ENCODE measurements at places on chromosomes 12 and 14. TPM values are rescaled to one million over a fixed set of nuclear protein-coding genes. Genes with fewer than 3 reads are reported as not detected.
A peak's percentile ranks its signal among the peaks of the same experiment; 100 is the strongest.

The BRI3BP gene
- 5.0 TPM for total RNA-seq

The EML5 gene
- total RNA-seq: 0.38 TPM

The GLT8D2 gene
- total RNA-seq: 9.5 TPM

The TAS2R19 gene
- 3.2 TPM for total RNA-seq

The CD69 gene
- total RNA-seq: 22.5 TPM

The TRMT61A gene
- 14.4 TPM for total RNA-seq

The MYO1H gene
- not detected for total RNA-seq

GRCh38 chr12:65609359-65609771, 214.9 kb upstream of the HMGA2 start:
- no peak for DNase-seq

- DNase-seq: no peak
These were observed 98.7 kb downstream of the ERGIC2 start for GRCh38 chr12:29282031-29282816.

GRCh38 chr12:79634957-79635471, 55.8 kb downstream of the PAWR start:
- DNase-seq: no peak

GRCh38 chr12:49916129-49916919, 12.6 kb upstream of the FAIM2 start:
- no peak for DNase-seq

GRCh38 chr12:47896633-47897032, 8.2 kb downstream of the VDR start:
- no peak for DNase-seq

- no peak for DNase-seq
These were observed 108.8 kb upstream of the PCED1B start for GRCh38 chr12:46970636-46971035.

- no peak for DNase-seq
These were observed 1721.5 kb upstream of the SEL1L start for GRCh38 chr14:83255015-83255726.

DNA sequence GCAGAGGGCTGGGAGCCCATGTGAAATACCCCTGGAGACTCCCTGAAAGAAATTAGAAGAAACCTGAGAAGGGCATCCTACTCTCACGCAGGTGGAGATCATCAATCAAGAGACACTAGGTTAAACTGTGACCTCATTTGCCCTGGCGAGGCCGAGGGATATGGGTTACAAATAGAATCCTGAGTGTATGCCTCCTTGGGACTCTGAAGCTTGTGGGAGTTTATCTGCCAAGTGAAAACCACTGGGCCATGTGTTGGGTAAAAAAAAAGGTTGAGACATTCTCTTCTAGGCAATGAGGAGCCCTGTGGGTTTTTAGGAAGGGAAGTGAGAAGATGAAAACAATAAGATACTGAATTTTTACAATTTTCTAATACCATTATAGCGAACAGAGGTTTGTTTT, 160.7 kb upstream of the ARID2 start:
- no peak for DNase-seq

GRCh38 chr12:73452672-73453469, 1084.8 kb upstream of the ATXN7L3B start:
- DNase-seq: no peak

- DNase-seq: no peak
These were observed 150.1 kb downstream of the NTF3 start for GRCh38 chr12:5582018-5582417.

DNA sequence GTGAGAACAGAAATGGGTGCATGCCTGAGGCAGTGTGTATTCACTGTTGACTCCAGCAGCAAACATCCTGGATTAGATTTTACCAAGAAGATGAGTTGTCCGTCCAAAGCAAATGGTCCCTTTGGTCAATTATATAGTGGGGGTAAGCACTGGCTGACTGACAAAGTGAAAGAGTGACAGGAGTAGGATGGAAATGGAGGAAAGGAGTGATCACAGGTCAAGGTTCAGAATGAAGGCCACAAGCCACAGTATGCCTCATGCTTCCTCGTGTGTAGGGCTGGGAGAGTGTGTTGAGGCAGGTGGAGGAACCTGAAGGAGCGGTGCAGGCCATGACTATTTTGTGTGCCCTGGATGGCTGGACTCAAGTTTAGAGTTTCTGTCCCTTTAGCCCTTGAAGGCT, 14.3 kb downstream of the DHRS2 start:
- DNase-seq: no peak

DNA sequence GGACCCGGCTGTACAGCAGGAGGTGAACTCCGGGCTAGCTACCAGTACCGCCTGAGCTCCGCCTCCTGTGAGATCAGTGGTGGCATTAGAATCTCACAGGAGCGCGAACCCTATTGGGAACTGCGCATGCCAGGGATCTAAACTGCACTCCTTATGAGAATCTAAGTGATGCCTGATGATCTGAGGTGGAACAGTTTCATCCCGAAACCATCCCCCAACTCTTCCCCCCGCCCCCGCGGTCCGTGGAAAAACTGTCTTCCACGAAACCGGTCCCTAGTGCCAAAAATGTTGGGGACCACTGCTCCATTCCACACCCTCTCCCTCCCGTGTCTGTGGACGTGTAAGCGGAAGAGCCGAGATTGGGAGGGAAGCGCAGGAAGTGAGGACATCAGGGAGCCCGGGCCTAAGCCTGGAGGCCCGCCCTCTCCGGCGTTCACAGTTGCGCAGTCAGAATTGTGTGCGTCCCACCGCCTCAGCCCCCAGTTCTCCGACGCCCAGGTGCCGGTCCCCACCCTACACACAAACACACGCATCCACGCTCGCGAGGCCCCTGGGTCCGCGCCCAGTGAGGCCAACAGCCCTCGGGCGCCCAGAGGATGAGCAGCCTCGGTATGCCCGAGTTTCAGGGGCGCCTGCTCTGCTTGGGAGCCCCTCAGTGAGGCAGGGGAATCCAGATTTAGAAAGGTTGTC, 1.8 kb upstream of the RNASE4 start:
- DNase-seq: peak; percentile 43

DNA sequence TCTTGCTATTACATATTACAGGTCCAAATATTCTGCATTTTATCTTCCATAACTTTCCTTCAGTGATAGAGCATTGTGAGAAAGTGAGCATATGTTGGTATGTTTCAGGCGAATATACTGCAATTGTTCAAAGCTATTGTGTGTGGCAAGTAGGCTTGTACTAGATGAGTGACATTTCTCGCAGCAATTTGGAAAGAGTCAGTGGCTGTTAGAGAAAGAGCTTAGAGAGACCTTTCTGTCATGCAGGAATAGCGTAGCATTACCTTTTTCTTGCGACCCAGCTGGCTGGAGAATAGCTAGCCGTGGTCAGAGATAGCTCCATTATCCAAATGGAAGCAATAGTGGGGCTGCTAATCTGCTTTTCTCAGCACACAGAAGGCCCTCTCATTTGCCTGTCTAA, 678.5 kb upstream of the FOXG1 start:
- no peak for DNase-seq

DNA sequence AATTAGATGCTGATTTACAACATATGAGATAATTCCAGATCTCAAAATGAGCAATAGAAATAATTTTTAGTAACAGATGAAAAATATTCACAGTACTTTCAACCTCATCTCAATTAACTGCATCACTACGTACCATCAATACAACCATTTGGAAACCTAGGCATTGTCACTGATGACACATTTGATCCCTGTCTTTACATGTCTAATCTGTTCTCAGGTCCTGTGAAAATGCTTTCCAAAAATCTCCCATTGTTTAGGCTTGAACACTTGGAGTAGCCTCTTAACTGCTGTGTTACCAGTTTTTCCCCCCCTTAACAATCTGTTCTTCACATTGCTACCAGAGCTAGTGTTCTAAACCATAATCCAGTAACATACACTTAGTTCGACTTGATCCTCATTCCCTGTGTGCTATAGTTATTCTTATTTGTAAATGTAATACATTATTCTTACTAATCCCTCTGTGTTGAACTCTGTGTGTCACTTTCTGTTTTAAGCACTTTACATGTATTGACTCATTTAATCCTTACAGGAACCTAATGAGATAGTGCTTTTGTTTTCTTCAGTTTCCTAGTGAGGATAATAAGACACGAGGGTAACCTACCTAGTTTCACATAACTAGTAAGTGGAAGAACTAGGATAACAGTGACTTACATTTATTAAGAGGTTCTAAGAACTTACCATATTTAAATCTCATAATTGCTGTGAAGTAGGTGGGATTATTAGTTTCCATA, 41.7 kb downstream of the LARP4 start:
- no peak for DNase-seq

GRCh38 chr14:50308363-50308915, 3.6 kb downstream of the L2HGDH start:
- DNase-seq: no peak

DNA sequence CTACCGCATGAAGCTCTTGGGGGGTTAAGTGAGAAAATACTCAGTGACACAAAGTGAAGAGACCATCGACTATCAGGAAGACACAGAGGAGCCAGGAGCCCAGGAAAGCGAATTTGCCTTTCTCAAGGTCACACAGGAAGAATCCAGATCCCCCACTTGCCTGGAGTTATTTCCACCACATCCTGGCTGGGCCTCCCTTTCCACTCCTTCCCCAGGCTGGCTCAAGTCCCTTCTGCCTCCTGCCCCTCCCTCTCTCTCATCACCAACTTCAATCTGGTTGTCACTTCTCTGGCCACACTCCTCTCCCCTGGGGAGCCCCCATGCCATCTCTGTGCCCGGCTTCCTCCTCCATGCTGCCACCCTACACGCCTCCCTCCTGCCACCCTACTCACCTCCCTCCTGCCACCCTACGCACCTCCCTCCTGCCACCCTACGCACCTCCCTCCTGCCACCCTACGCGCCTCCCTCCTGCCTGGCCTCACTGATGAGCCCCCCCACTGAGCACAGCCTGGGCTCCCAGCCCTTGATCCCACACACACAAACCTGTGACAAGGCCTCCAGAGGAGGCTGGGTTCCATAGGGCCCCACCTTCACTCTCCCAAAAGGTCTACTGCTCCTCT, 6.3 kb downstream of the SCNN1A start:
- no peak for DNase-seq
